Suppressor macrophage (primary cell): ENCODE measurements at places on chromosomes 16 and 17.
A peak's percentile ranks its signal among the peaks of the same experiment; 100 is the strongest.

DNA sequence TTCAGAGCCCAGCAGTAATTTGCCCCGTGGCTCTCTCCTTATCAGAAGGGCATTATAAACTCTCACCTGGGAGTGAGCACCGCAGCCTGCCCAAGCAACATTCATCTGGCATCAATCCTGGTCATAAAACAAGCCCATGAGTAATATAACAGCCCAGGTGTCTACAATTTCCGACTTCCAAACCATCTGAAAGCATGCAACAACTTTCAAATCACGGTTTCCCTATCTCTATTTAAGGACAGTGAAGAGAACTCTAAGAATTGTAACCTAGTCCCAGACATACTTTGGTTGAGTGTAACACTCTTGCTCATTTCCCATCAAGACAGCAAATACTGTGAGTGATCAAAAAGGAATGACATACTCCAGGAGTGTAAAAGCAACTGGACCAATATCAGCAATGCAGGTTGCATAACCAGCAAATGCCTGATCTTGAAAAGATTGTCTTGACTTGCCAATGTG is 487.4 kb upstream of the SOX9 start:
- DNase-seq: no peak

GRCh38 chr16:8801701-8802100 is 4.1 kb downstream of the PMM2 start:
- DNase-seq: no peak

- DNase-seq: no peak
These were observed 123.0 kb upstream of the DYNLRB2 start for GRCh38 chr16:80417706-80418271.

- DNase-seq: no peak
These were observed 58.9 kb downstream of the TK2 start for GRCh38 chr16:66490774-66491715.

DNA sequence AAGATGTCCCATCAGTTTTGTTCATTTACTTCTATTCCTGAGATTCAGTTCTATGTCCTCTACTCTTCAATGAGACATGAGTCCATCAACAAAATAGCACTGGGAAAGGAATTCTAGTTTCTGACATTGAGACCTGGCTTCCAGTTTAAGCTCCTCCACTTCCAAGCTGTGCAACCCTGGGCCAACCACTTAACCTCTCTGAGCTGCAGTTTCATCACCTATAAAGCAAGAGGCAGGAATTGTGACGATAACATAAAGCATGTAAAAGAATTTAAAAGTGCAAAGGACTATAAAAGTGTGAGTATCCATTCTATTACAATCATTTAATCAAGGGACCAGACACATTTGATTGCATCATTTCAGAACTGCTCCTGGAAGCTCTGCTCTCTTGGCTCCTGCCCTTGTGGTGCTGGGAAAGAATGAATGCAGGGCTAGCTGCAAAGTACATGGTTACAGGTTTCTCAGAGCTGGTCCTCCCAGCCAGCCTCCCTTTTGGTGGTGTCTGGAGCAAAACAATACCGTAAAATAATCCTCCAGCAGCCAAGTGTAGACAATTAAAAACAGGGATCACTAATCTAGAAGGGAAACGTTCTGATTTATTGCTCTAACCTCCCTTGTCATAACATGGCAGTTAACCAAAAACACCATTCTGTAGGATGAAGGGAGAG is 113.9 kb downstream of the VPS53 start:
- no peak for DNase-seq

DNA sequence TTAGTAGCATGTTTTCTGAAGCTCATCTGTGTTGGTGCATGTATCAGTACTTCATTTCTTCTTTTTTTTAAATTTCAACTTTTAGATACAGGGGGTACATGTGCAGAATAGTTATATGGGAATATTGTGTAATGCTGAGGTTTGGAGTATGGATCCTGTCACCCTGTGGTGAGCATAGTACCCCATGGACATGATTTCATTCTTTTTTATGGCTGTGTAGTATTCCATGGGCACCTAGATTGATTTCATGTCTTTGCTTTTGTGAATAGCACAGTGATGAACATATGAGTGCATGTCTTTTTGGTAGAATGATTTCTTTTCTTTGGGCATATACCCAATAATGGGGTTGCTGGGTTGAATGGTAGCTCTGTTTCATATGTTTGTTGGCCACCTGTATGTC is 55.0 kb upstream of the NOL11 start:
- DNase-seq: no peak

GRCh38 chr16:24845726-24846547 is at the start of gene SLC5A11:
Gene SLC5A11 (plus strand): TSS chr16:24845963. CDS start chr16:24858644, 12,681 bp downstream.
- DNase-seq: no peak

- DNase-seq: no peak
These were observed 109.2 kb downstream of the BRIP1 start for GRCh38 chr17:61754124-61754523.

DNA sequence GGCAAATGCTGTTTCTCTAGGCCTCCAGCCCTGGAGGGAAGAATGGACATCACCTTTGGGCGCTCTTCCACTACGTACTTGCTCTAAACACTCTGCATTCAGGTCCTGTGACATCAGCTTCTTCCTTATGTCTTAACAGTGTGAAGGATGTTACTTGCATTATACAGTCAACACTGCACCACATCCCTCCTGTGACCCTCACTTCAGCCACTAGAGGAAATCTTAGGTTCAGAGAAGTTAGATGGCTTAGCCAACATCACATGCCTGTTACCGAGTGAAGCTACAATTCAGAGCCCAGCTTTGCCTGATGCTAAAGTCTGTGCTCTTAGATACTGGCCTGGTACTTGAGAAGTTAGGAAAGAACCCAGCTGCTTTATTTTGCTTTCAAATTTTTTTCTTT is 18.3 kb downstream of the UBFD1 start:
- no peak for DNase-seq

DNA sequence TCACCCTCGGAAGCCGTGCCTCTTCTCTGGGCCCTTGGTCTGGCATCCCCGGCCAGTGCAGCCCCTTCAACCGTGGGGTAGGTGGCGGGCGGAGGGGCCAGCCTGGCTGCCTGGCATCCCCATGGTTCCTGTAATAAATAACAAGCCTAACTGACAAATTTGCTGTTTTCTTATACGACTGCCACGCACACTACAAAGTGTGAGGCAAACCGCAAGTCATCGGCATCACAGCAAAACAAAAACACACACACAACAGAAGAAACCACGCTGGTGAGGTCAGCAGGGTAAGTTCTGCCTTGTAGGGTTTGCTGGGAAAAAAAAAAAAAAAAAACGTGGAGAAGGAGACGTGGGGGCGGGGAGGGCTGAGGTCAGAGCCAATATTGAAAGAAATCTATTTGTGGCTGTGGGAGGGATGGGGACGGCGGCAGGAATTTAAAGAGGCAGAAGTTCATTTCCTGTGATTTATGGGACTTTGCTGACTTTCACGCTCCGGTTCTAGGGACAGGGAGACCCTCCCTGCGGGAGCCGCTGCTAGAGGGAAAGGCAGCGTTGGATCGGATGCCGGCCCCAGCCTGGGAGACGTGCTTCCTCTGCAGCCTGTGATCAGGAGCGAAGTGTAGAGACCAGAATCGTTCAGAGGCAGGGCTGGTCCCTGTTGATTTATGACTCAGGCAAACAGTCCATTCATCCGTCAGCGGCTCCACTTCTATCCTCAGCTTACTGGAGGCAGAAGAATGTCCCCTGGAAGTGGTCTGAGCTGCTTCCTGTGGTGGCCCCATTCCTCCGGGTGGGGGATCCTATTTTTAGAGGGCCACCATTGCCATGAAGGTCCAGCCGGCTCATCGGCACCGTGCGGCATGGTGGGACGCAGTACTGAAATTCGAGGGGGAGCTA is 162.8 kb downstream of the FOXL1 start:
- DNase-seq: peak; percentile 31

DNA sequence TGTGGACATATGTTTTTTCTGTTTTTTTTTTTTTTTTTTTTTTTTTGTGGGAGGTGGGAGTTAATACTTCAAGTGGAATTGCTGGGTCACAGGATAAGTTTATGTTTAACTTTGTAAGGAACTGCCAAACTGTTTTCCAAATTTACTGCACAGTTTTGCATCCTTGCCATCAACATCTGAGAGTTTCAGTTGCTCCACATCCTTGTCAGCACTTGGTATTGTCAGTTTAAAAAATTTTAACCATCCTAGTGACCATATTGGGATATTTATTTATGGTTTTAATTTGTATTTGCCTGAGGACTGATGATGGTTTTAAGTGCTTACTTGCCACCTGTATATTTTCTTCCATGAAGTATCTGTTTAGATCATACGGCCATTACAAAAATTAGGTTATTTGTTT is 34.0 kb upstream of the IRF8 start:
- DNase-seq: no peak

- DNase-seq: peak; percentile 95
These were observed at the start of gene METRNL for GRCh38 chr17:83079352-83079747. Gene METRNL (plus strand): TSS chr17:83079609. CDS start chr17:83079816, 207 bp downstream.

GRCh38 chr16:24537474-24538337 is 1.7 kb upstream of the RBBP6 start:
- DNase-seq: no peak

- no peak for DNase-seq
These were observed 9.7 kb downstream of the INPP5K start for GRCh38 chr17:1506649-1507267.

GRCh38 chr16:67088551-67088950 is 21.2 kb upstream of the PHAF1 start:
- DNase-seq: no peak

DNA sequence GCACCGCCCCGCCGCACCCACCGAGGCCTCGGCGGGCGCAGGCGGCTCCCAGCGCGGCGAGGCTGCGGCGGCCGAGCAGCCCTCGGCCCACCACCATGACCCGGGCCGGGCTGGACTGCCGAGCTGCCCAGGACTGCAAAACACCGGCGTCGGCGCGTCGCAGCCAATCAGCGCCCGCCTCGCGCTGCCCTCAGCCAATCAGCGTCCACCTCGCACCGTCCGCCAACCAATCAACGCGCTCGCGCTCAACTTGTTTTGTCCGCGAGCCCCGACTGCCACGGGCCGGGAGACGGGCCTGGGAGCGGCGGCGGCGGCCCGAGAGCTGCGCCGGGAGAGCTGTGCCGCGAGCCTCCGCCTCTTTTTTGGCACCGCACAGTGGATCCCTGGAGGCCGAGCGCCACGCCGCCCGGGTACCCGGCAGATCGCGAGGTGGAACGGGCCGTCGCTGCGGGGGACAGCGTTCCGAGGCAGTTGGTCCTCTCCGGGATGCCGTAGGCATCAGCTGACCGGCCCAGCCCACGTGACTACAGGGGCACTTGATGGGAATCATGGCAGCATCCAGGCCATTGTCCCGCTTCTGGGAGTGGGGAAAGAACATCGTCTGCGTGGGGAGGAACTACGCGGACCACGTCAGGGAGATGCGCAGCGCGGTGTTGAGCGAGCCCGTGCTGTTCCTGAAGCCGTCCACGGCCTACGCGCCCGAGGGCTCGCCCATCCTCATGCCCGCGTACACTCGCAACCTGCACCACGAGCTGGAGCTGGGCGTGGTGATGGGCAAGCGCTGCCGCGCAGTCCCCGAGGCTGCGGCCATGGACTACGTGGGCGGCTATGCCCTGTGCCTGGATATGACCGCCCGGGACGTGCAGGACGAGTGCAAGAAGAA is at the start of the genes FAHD1 and HAGH:
Gene FAHD1 (plus strand): TSS at position 516 of the 883 bp plus-strand sequence. CDS start 33 bp downstream, at position 549.
Gene HAGH (minus strand): TSS at position 135 of the 883 bp plus-strand sequence. CDS start 38 bp downstream, at position 97.
- peak; percentile 96 for DNase-seq

DNA sequence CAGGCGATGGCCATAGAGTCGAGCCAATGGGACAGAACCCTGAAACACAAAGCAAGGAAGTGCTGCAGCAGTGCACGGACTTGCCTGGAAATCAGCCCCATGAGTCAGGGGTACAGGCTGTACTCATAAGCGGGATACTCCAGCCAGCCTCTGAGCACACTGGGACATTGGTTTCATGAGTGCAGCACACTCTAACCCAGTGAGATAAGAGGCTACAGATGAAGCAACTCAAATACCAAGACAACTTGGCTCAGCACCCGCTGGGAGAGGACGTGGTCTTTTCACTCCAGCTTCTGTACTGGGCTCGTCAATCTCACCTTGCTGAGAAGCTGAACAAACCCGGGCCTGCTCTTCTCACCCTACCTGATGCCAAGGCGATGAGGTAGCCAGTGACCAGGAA is 98.2 kb downstream of the AXIN2 start:
- DNase-seq: no peak

DNA sequence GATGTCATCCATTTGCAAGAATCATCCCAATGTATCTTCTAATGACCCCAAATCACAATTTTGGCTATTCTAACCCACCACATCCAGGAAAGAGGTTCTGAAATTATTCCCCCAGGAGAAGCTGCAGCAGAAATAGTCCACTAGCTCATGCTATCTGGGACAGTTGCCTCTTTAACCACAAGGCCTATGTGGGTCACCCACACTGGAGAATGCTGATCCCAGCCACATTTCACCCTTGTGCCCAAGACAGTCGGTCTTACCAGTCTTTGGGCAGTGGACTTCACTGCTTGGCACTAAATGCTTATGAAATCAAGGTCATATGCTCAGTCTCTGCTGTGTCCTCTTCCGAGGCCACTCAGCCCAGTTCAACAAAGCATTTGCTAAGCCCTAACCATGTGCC is 27.0 kb downstream of the ABCC12 start:
- no peak for DNase-seq

GRCh38 chr16:66678337-66678736 is 18.2 kb downstream of the CMTM4 start:
- DNase-seq: no peak

DNA sequence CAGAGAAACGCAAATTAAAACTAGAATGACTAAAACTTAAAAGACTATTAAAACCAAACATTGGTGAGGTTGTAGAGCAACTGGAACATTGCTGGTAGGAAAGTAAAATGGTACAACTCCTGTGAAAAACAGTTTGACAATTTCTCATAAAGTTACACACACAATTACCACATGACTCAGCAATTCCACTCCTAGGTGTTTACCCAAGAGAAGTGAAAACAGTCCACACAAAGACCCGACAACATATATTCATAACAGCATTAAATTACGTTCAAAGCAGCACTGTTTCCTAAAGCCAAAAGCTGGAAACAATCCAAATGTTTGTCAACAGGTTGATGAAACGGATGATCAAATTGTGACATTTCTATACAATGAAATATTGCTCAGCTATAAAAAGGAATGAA is 26.5 kb upstream of the ALOX12 start:
- DNase-seq: no peak

- no peak for DNase-seq
These were observed 61.9 kb upstream of the DHX40 start for GRCh38 chr17:59503500-59503899.

- DNase-seq: no peak
These were observed 334.8 kb downstream of the KIF2B start for GRCh38 chr17:54157542-54157941.

DNA sequence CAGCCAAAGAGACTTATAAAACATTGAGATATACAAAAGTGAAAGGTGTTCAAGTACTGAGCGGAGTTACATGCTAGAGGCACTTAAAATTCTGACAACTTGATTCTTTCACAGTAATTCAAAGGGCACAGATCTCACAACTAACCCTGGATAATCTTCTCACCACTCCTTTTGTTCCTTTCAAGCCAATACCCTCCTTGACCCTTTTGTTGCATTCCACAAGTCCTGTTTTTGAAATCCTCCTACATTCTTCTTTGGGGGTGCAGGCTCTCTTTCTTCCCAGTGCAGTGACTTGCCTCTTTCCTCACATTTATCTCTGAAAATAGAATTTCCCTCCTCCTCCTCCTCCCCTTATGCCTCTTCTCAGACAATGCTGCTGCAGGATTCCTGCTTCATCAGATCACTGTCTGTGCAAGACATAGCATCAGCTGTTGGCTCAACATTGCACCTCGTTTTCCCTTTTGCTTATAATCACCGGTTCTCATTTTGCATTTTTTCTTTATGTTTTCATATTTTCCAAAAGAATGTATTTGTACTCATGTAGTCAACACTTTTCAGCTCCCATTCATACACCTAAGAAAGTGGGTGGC is 199.3 kb downstream of the CDH8 start:
- DNase-seq: no peak

GRCh38 chr16:84941921-84942320 is 69.4 kb downstream of the ZDHHC7 start:
- DNase-seq: no peak

GRCh38 chr17:56593646-56594319 is at the start of gene NOG:
Gene NOG (plus strand): TSS chr17:56593699. CDS start chr17:56594224, 525 bp downstream.
- peak; percentile 84 for DNase-seq
